ENCODE measurements at places on chromosomes 11 and 22.

- DNase-seq = no peak
These were observed 545 bp downstream of the FEN1 start for GRCh38 chr11:61793083-61793828.

- no peak for DNase-seq
These were observed 60.9 kb downstream of the SYT13 start for GRCh38 chr11:45225277-45225676.

- no peak for DNase-seq
These were observed 141.2 kb downstream of the CEP164 start for GRCh38 chr11:117468888-117469287.

GRCh38 chr11:645536-645935 lies 8.5 kb downstream of the DRD4 start:
- DNase-seq = no peak

DNA sequence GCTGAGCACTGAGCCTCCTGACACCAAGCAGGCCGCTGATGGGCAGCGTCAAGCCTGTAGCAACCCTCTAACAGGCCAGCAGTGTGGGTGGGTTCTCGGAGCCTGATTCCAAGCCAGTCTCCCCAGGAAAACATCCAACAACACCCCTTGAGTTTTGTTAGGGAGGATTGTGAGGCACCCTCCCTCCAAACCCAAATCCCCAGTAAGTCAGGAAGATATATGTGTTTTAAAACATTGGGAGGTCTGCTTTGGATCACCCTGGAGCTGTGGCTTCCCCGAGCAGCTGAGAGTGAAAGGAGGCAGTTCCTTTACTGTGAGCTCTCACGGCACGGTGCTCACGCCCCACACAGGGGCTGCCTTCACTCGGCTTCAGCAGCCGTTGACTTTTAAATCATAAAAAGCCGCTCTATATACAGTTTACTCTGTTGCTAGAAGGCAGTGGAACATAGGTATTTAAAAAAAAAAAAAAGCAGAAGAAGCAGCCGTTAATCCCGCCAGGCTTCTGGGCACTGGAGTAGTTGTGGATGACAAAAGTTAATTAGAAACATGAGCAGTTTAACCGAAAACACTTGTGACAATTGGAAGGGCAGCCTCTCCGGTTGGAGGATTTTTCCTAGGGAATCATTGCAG lies 218.6 kb downstream of the NAV2 start:
- no peak for DNase-seq

DNA sequence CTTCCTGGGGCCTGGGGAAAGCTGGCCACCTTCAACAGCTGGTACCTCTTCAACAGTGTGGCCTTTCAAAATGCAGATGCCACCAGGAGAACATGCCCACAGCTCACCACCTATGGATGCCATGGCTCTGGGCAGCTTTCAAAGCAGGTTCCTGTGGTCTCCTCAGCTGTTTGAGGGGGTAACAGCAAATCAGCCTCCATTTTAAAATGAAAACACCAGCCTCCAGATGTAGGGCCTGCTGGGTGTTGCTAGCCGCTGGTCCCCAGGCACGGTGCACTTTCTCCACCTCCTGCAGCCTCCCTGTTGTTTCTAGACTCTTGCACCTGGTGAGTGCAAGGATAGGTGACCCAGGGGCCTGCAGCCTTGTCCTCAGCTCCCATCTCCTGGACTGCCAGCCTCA lies 10.0 kb downstream of the CDPF1 start:
- no peak for DNase-seq

GRCh38 chr11:128961645-128962044 lies 19.0 kb upstream of the TP53AIP1 start:
- DNase-seq = no peak

DNA sequence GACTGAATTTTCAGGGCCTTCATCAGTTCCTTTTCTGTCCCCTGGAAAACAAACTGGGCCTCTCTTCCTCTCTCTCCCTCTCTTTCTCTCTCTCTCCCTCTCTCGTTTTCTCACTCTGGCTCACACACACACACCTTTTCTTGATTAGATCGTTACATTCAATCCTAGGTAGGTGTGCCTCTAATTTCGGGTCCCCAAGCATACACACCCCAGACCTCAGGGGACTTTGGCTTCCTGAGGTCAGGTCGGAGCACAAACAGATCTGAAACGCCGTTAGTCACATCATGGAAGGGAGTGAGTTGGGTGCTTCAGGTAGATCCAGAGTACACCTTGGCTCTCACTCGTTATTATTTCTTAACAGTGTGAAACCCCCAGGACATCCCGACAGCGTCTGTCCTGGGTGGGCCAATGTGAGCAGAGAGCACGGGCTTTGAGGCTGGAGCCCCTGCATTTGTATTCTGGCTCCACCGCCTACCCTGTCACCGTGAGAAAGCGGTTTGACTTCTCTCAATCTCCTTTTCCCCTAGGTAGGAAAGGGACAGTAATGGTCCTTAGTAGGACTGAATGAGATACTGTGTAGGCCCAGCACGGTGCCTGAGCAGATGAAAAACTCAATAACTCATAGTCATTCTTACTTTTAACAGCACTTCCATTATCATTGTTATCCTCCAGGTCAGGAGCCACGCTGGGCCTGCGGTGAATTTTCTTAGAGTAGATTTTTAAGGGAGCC lies 37.3 kb upstream of the POU2AF1 start:
- DNase-seq = no peak

GRCh38 chr11:102911758-102912481 lies 37.1 kb upstream of the MMP12 start:
- no peak for DNase-seq

DNA sequence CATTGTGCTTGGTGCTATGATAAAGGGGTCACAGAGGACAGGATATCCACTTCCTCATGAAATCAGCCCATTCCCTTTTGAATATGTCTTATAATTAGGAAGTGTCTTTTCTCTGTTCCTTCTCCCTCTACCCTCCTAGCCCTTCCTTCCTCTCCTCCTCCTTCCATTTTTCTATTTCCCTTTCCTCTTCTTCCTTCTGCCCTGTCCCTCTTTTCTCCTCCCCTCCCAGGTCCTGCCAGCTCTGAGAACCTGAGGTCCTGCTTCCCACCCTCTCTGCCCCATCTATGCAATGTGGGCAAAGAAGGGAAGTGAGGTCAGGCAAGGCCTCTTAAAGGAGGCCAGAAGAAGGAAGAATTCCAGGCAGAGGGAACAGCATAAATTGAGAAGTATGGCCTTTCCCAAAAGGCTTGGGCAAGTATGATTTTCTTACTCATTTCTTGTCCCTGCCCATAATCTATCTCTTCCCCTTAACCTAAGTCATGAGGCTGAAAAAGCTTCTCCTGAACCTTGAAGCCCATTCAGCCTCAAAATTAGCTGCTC lies 7.7 kb upstream of the UBASH3B start:
- DNase-seq = no peak

- DNase-seq = no peak
These were observed 20.0 kb downstream of the POLR3H start for GRCh38 chr22:41524251-41524661.

DNA sequence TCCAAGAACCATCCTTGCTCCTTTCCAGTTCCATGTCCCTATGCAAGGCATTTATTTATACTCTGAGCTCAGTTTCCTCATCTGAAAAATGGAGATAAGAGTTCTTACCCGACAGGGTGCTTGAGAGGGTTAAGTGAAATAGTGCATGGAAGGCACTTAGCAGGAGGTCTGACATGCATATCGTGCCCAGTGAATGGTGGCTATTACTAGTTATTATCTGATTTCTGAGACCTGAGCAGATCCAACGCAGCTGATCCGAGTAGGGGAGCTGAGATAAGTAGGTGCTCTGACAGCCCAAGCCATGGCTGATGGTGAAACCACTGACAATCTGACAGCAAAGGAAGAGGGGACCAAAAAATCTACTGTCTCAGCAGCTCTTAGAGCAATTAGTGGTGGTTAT lies 24.9 kb downstream of the NAV2 start:
- DNase-seq = no peak

DNA sequence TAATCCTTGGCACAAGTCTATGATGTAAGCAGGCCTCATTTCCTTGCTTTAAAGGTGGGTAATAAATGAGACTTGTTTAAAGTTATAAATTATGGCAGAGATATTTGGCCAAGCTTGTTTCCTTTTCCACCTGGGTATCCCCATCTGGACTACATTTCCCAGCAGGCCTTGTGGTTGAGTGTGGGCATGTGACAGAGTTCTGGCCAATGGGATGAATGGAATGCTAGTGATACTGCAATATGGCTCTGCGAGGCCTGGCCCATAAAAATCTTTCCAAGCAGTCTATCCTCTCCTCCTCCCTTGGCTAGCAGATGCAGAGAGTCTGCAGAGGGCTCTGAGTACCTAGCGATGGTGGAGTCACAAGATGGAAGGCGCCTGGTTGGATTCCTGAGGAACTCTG lies 102.5 kb downstream of the TIMP3 start:
- no peak for DNase-seq

DNA sequence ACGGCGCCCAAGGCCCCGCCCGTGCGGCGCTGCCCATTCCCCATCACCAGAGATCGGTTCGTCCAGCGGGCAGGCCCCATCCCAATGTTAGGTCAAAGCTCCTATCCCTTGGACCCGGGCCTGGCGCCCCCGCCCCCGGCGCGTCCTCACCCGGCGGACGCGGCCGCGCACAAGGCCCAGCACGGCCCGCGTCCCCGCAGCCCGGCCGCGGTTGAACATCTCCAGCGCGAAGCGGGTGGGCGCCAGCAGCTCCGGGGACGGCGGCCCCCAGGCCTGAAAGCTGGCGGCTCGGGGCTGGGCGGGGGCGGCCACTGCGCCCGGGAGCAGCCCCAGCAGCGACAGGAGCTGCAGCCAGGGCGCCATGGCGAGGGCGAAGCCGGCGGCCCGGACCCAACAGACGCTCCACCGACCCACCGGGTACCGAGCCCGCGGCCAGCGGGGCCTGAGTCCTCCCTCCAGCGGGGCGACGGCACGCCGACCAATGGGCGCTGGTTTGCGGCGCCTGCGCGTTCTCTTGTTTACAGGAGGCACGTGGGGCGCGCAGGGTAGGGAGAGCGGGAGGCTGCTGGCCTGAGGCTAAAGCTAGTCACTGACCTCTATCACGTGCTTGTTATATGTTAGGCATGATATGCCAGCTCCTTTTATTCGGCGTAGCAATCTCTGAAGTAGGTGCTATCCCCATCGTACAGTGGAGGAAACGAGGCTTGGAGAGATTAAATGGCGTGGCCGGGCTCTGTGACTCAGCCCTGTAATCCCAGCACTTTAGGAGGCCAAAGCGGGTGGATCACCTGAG lies at the start of gene CTSF:
Gene CTSF, minus strand, starts transcription at position 483 of the 793 bp plus-strand sequence. Its CDS starts 120 bp downstream, at position 363.
- peak; percentile 41 for DNase-seq

DNA sequence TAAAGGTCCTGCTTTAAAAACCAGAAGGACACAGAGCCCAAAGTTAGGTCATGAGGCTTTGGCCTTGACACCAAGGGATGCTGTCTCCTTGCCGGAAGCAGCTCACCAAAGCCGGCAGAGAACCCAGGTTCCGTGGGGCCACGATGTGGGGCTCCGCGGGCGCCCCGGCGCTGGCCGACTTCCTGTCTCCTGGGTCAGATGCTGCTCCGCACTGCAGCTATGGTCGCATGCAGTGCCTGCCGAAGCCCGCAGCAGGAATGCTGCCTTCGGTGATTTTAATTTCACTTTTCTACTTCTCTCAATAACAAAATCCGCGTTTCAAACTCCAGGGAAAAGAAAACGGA lies 454 bp upstream of the OTUB1 start:
- DNase-seq = no peak

DNA sequence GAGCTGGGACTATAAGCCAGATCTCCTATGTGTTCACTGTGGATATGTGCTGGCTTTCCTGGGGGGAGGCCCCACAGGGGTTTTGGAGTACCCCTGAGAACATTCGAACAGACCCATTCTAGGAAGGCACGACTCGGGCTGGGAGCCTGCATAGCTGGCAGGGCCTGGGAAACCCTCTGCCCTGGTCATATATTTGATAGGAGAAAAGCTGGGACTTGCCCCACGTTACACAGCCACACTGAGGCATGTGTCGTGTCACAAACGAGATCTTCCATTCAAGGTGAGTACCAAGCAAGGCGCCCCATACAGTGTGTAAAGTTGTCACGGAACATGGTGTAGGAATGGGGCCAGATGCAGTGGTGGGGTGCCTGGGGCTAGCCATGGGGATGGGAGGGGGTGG lies 11.2 kb downstream of the MYO7A start:
- DNase-seq = no peak

DNA sequence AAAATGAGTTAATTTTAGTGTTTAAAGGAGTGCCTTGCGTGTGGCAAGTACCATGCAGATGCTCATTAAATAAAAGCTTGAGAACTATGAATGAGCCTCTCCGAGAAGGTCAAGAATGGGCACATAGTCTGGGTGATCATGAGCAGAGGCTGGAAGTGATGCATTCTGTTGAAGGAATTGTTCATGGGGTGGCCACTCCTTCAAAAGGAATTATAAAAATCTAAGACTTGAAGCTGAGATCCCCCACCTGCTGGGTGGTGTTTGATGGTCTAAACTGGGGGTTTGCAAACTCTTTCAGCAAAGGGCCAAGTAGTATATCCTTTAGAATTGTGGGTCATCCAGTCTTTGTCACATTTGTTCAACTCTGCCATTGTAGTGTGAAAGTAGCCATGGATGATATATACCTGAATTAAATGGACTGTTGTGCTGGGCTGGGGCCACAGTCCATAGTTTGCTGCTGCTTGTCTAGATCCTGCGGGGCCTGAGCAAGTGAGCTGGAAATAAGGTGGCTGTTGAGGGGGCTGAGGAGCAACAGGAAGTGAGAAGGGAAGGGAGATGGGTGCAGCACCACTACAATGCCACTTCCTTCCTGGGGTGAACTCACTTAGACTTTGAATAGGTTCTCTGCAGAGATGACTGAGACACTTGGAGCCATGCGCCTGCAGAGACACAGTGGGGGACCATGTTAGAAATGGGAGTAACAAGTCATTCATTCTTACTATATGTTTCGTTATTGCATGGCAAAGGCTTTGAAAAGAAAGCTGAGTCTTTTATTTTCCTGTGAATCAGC lies 179.0 kb downstream of the SNX19 start:
- no peak for DNase-seq

GRCh38 chr11:8186429-8186828 lies 17.6 kb upstream of the RIC3 start:
- no peak for DNase-seq

- DNase-seq = no peak
These were observed 686.9 kb downstream of the FAM181B start for GRCh38 chr11:82046778-82047177.

- DNase-seq = no peak
These were observed 156.4 kb downstream of the FAM181B start for GRCh38 chr11:82577246-82577645.

GRCh38 chr11:63445118-63445517 lies 45.8 kb downstream of the PLAAT5 start:
- no peak for DNase-seq

DNA sequence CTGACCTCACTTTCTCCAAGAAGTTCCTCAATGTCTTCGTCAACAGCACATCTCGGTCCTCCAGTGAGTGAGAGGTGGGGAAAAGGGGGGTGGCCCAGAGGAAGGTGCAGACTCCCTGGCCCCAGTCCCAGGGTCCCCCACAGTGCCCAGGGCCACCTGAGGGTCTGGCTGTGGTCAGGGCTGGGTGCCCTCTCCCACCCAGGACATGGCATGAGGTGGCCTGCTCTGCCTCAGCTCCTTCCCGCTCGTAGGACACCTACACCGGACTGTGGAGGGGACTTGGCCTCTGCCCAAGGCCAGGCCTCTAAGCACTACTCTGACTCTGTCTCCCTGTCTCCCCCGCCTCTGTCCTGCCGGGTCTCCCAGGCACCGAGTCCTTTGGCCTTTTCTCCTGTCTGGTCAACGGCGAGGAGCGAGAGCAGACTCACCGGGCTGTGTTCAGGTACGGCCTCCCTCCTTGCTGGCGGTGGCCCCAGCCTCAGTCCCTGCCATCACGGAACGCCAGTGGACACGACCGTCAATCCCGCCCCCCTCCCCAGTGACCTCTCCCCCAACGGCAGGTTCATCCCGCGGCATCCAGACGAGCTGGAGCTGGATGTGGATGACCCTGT lies 4.5 kb downstream of the MAPK8IP2 start:
- no peak for DNase-seq

- DNase-seq = no peak
These were observed 79.6 kb downstream of the GRK3 start for GRCh38 chr22:25644122-25644521.

All from stimulated activated CD4-positive, alpha-beta T cell treated with anti-CD3 and anti-CD28 coated beads, Interleukin-1b, Interleukin-23, amount 100 ng/mL, for 24 hours (primary cell).